ENCODE measurements at places on chromosomes 6 and 20.
A peak's percentile ranks its signal among the peaks of the same experiment; 100 is the strongest.

- DNase-seq = no peak
These were observed 266.7 kb downstream of the CDH26 start for GRCh38 chr20:60224914-60225313.

GRCh38 chr6:127207591-127208120 is 59.0 kb upstream of the RNF146 start:
- DNase-seq = no peak

DNA sequence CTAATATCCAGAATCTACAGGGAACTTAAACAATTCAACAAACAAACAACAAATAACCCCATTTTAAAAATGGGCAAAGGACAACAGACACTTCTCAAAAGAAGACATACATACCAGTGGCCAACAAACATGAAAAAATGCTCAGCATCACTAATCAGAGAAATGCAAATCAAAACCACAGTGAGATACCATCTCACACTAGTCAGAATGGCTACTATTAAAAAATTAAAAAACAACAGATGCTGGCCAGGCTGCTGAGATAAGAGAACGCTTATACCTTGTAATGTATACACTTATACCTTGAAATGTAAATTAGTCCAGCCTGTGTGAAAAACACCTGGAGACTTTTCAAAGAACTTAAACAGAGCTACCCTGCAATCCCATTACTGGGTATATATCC is 166.8 kb downstream of the IBTK start:
- no peak for DNase-seq

GRCh38 chr6:141540207-141540606 is 592.5 kb upstream of the GJE1 start:
- no peak for DNase-seq

- no peak for DNase-seq
These were observed 1.5 kb downstream of the RXRB start for GRCh38 chr6:33198853-33199436.

- no peak for DNase-seq
These were observed at the start of gene PLTP for GRCh38 chr20:45911486-45912343. PLTP (minus strand) TSS chr20:45912155; CDS start chr20:45911452, 703 bp downstream.

GRCh38 chr20:25686081-25687067 is 10.3 kb downstream of the ZNF337 start:
- DNase-seq = no peak

DNA sequence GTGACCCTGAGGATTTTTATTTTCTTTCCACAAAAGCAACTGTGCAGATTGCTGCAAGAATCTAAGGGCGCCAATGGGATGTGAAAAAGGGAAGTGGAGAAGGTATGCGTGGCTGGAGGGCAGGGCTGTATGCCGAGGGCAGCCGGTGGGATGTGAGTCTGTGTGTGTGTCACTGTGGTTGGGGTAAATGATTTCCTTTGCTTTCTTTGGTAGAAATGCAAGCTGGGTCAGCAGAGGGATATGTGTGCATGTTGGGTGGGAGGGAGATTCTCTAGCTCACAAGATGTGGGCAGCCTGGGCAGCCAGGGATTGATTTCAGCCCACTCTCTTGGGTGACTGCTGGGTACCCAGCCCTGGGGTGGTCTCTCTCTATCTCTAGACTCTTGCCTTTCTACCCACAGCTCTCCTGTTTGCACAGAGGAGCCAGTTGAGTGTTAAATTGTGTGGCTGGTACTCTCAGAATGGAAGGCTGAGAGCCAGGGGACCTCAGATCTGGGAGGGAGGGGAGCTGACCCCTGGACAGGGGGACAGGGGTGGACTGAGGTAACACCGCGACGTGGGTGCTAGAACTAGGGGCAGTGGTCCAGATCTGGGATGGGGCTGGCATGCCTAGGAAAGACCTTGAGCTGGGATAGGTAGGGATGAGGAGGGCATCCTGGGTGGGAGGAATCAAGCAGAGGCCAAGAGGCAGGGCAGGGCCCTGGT is 136.8 kb upstream of the RNF24 start:
- no peak for DNase-seq

DNA sequence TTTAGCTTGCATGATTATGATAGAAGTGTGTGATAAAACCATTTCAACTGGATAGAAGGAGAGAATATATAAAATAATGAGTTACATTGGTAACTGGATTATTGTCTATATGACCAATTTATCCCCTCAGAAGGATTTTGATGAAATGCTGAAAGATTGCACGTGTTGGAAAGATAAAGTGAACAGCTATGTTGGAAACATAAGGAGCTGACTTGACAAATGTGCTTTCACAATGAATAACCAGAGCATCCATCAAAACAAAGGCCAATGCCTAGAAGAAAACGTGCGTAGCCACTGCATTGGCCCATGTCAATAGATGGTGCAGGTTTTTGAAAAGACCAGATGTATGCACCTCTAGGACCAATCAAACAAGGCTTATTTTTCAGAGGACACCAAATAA is 168.8 kb downstream of the TMEM200A start:
- no peak for DNase-seq

- no peak for DNase-seq
These were observed 81.0 kb downstream of the CDH22 start for GRCh38 chr20:46227272-46227767.

DNA sequence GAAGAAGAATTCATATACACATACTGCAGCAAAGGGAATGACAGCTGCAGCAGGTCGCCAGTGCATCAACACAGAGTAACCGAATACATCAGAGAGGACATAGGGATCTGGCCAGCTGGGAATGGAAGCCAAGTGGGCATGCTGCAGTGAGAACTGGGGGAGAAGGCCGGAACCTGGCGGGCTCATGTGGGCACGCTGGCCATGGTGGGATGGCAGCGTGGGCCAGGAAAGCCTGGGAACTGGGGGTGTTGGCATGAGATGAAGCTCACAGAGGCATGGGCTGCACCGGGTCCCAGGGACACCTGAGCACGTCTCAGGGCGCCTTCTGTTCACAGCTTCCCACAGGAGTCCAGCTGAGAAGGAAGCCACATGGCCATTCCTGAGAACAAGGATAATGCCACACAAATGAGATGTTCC is 139.5 kb upstream of the AGPAT4 start:
- DNase-seq = no peak

- DNase-seq = peak; percentile 36
These were observed 193.5 kb downstream of the UNC5CL start for GRCh38 chr6:40845553-40845952.

DNA sequence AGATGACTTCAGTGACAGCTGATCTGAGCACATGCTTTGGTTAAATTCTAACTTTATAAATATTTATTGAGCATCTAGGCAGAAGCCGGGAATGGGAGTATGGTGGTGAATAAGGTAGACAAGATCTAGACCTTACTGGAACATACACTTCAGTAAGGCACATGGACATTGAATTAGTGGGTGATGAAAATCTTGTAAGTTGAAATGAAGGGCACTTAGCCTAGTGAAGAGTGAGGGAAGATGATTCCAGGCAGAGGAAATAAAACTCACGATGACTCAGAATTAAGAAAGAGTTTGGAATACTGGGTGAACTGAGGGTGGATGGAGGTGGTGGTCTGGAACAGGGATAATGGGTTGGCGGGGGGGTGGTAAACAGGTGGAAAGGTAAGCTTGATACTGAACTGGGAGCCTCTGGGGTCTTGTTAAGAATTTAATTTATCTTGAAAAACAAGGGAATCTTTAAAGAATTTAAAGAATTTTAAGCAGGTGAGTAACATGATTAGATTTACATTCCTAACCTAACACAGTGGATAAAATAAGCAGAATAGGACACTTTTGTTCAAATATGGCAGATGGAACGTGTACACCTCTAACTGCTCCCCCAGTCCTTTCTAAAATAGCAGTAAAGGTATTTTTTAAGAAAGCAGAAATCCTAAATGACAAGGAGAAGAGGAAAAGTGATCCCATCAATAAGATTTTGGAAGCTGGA is 75.2 kb upstream of the ARHGAP18 start:
- no peak for DNase-seq

GRCh38 chr6:26064619-26065257 is 22.5 kb upstream of the HFE start:
- peak; percentile 63 for DNase-seq

- DNase-seq = no peak
These were observed 104.1 kb upstream of the SLC35B3 start for GRCh38 chr6:8539453-8539852.

- no peak for DNase-seq
These were observed 402 bp upstream of the TAF8 start for GRCh38 chr6:42049948-42050296.

- DNase-seq = no peak
These were observed 35.4 kb upstream of the FOXA2 start for GRCh38 chr20:22619806-22620205.

DNA sequence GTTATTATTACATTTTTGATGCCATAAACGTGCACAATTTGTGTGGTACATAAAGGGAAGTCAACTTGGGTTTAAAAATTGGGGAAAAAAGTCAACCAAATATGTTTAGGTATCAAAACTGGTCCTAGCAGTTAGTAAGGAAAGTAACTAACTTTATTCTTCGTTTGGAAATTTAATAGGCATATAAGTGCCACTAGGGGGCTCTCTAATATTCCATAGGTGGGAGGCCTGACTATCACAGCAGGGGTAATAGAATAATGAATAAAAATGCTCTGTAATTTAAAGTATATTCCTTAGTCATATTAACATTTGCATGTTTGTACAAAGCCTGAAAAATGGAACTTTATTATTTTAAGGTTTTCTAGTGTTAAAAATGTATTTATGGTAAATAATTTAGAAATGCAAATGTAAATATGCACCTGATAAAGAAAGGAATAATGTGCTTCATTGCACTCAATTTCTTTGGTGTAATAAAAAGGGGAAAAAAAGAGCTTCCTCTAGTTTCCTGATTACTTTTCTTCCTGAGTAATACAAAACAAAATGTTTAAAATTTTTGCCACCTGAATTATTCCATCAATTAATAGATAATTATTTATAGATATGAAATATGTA is 125.7 kb upstream of the HDAC2 start:
- DNase-seq = peak; percentile 38

DNA sequence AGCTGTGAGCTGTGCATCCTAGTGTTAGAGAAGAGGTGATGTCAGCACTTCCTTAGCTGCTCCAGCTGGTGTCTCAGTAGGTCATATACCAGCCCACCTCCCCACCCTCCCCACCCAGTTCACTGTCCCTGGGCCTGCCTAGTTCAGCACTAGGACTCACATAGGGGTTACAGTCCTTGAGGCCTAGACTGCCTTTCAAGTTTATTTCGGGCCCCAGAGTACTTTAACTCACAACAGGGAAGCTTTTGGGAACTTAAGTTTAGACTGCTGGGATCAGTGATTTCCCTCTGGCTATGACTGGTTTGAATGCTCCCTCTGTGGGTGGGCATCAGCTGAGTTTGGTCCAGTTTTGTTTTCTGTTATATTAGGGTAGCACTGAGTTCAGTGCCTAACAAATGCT is 139.2 kb upstream of the MMS22L start:
- DNase-seq = no peak

- no peak for DNase-seq
These were observed 219.8 kb downstream of the LAMA2 start for GRCh38 chr6:129102741-129103140.

DNA sequence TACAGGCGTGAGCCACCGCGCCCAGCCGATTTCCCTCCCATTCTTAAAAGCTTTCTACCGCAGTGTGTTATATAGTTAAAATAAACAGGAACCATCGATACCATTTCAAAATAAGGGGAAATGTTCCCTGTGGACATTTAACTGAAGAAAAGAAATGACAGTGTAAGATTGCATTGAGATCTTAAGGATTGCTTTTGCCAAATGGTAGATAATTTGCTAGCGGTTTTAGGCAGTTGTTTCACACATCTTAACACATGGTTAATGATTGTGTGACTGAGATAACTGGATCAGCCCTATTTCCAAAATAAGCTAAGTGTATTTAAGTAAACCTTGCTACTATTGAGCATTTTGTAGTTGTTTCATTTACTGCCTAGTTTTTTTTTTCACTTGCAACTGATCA is 15.6 kb downstream of the STX16 start:
- DNase-seq = no peak

DNA sequence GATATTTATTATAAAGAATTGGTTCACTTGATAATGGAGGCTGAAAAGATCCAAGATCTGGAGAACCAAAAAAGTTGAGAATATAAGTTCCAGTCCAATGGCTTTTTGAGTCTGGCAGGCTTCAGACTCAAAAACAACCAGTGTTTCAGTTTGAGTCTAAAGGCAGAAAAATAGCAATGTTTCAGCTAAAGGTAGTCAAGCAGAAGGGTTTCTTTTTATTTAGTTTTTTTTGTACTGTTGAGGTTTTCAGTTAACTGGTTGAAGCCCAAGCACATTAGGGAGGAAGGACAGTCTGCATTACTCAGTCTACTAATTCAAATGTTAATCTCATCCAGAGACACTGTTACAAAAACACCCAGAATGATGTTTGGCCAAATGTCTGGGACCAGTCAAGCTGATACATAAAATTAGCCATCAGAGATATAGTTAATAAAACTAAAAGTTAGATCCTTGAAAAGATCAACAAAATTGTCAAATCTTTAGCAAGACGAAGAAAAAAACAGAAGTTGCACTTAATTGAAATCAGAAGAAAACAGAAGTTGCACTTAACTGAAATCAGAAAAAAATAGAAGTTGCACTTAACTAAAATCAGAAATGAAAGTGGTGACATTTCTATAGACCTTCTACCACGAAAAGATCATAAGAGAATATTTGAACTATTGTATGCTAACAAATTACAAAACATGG is 980.3 kb upstream of the FLRT3 start:
- no peak for DNase-seq

DNA sequence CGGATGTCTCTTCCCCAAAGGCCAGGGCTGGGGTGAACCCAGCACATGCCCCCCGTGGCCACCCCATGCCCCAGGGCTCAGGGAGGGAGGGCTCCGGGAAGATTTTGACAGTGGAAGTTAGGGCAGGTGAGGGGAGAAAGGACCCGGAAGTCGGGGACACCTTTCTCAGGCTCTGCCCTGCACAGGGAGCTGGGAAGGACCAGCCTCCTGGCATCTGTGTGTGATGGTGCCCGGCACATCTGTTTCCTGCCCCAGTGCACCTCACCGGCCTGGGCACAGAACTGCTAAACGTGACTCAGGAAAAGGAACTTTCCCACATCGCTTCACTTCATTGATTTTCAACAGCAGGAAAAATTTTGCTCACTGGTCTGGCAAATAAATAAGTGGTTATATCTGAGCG is 141.1 kb upstream of the AFDN start:
- DNase-seq = no peak

- no peak for DNase-seq
These were observed 42.4 kb upstream of the EMILIN3 start for GRCh38 chr20:41408986-41409385.

- DNase-seq = no peak
These were observed 1.6 kb upstream of the PAX1 start for GRCh38 chr20:21703717-21704407.

GRCh38 chr20:14566505-14566904 is 229.1 kb upstream of the FLRT3 start:
- DNase-seq = peak; percentile 60

DNA sequence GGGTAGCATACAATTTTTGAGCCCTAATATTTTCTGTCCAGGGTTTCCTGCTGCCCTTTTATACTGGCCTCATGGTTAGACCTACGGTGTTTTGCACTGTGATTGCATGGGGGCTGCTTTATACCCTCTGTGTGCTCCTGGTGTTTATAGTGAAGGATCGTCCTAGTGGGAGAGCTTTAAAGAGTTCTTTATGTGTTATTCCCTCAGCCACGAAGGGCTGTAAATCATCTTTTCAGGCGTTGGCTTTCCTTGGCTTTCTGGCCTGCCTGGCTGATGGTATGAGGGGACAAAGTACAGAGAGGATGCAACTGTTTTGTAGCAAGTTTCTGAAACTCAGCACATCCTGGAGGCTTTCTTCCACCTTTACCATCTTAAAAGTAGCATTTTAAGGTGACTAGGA is 464.3 kb downstream of the EPM2A start:
- DNase-seq = peak; percentile 71

Data from small intestine (tissue), 16 donors.